ENCODE measurements at places on chromosomes 3 and 15.

- no peak for DNase-seq
Observed at GRCh38 chr3:44969828-44970179, 6.2 kb downstream of the ZDHHC3 start.

DNA sequence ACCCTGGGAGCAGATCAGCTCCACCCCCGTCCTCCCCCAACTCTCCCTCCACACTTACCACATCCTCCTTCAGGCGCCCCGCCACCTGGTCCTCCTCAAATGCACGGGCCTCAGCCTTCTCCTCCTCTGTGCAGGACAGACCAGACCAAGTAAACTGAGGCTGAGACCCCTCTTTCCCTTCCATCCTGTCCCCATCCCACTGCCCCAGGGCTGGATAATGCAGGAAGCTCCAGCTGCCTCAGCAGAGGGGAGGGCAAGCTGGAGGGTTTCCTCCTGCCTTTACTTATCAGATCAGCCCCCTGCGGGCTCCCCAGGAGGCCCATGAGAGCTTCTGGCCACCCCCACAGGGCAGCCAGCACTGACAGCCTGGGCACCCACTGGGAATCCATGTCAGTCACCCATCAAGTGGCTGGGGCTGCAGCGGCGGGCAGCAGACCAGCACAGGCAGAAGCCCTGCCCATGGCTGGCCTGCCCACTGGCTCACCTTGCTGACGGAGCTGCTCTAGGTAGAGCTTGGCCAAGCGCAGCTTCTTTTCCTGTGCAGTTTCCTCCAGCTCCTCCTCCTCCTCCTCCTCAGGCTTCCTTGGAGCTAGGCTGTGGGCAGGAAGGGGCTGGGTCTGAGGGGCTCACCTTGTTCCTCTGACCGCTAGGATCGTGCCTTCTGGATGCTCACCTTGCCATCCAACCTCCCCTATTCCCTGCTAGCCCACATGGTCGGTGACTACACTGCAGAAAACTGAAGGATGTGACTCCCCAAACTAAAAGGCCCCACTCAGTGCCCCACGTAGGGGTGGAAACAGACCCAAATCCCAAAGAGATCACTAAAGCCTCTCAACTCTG is 3.9 kb downstream of the RRP9 start:
- DNase-seq, result no peak

- no peak for DNase-seq
Observed at GRCh38 chr15:95370291-95370690, 960.2 kb upstream of the NR2F2 start.

- DNase-seq, result no peak
Observed at GRCh38 chr3:71865727-71866126, 80.8 kb upstream of the PROK2 start.

DNA sequence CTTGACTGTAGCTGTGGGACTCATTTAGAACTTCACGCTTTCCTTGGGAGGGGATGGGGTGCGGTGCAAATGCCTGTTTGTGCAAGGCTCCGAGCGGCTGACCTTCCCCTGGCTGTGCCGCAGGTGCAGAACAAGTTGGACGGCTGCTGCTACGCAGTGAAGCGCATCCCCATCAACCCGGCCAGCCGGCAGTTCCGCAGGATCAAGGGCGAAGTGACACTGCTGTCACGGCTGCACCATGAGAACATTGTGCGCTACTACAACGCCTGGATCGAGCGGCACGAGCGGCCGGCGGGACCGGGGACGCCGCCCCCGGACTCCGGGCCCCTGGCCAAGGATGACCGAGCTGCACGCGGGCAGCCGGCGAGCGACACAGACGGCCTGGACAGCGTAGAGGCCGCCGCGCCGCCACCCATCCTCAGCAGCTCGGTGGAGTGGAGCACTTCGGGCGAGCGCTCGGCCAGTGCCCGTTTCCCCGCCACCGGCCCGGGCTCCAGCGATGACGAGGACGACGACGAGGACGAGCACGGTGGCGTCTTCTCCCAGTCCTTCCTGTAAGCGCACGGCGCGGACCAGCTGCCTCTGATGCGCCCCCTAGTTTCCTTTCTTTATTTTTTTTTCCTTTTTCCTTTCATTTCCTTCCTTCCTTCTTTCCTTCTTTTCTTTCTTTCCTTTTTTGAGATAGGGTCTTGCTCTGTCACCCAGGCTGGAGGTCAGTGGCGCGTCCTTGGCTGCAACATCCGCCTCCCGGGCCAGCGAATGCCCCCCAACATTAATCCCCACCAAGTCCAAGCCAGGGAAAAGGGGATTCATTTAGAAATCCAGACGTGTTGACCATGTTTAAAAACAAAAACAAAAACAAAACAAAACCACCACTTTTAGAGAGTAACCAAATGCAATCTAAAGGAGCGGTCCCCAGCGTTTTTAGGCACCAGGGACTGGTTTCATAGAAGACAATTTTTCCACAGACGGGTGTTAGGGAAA is 42.7 kb downstream of the EIF2AK4 start:
- DNase-seq, result peak; percentile 82

- no peak for DNase-seq
Observed at GRCh38 chr3:57131210-57131588, 34.0 kb downstream of the IL17RD start.

GRCh38 chr15:50484781-50485180 is 60.6 kb downstream of the USP8 start:
- DNase-seq, result no peak

DNA sequence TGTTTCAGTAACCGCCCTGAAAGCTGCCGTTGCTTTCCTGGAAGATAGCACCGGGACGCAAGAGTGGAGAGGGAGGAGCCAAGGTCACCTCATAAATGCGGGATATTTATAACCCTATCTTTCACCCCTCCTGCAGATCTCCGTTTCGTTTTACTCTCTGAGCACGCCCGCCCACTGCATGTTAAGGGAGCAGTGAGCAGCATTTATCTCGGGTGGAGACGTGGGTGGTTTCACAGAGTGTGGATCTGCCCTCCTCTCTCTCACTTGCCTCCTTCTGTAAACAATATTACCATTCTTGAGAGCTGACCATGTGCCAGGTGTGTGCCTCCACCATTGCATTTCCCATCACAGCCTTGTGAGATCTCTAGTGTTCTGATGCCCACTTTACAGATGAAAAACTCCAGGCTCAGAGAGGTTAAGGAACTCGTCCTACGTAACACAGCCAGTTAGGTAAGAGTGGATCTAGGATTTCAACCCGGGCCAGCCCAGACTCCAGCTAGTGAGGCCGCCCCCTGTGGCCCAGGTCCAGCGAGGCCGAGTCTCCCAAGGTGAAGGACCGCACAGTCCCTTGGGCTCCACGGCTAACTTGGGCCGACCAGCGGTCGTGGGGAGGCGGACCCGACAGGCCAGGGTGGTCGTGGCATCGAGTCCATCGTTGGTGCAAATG is 16.9 kb upstream of the SEMA4B start:
- peak; percentile 83 for DNase-seq

- DNase-seq, result no peak
Observed at GRCh38 chr15:74406992-74407705, 26.6 kb downstream of the SEMA7A start.

DNA sequence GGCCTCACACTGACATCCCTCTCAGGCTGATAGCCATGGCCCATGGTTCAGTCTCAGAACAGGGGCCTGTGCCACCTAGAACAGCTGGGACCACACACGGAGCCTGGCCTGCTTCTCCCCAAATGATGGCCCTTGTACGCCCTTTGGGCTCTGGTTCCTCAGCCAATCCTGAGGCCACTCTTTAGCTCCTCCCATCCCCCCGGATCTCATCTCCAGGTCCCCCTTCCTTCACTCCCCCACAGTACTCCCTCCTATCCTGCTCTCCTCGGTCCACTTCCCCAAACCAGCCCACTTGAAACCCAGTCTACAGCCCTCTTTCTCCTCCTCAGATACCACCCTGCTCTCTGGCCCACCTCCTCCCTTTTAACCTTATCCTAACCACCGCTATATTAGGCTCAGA is 17.8 kb upstream of the ZFYVE19 start:
- no peak for DNase-seq

DNA sequence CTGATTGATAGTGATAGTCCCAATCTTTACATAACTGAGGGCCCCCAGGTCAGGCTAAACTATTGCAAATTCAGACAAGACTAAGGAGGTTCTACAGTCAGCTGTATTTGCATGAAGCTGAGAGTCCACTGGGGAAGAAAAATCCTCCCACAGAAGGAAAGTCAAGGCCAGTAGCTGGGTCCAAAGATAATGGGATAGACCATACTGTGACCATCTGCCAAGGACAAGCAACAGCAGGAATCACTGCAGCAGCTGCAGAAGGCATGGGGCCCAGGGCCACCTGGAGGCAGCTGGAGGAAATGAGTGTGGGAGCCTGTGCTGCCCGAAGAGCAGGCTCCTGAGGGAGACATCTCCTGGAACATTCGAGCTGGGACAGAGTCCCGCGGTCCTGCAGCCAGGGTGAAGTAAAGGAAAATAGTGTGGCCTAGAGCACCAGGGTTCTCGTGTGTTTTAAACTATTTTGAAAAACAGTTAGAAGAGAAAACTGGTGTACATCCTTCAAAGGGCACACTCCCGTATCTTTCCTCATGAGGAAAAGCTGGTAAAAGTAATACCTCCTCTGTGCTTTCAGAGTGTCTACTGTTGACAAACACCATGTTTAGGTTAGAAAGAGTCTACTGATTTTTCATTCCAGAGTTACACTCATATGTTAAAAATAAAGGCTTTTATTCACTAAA is 13.2 kb upstream of the TMEM212 start:
- peak; percentile 84 for DNase-seq

- no peak for DNase-seq
Observed at GRCh38 chr15:41578736-41579383, 19.8 kb downstream of the TYRO3 start.

DNA sequence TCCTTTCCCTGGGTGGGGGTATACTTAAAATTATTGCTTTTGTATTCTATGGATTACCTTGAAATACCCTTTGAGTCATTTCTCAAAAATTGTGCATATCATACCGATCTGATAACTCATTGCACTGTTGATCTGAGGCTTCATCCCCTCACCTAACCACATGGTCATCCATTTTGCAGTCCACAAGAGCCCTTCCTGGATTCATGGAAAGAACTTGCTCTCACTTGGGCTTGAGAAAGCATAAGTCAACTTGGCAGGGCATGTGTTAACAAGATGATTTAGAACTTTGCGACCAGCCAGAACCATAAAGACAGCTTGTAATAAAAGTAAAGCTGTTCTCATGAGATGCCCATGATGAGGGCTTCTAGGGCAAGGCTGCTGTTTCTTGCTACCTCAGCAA is 22.2 kb downstream of the MME start:
- no peak for DNase-seq
